Memory B cell (primary cell): ENCODE measurements at places on chromosomes 2 and 18.

DNA sequence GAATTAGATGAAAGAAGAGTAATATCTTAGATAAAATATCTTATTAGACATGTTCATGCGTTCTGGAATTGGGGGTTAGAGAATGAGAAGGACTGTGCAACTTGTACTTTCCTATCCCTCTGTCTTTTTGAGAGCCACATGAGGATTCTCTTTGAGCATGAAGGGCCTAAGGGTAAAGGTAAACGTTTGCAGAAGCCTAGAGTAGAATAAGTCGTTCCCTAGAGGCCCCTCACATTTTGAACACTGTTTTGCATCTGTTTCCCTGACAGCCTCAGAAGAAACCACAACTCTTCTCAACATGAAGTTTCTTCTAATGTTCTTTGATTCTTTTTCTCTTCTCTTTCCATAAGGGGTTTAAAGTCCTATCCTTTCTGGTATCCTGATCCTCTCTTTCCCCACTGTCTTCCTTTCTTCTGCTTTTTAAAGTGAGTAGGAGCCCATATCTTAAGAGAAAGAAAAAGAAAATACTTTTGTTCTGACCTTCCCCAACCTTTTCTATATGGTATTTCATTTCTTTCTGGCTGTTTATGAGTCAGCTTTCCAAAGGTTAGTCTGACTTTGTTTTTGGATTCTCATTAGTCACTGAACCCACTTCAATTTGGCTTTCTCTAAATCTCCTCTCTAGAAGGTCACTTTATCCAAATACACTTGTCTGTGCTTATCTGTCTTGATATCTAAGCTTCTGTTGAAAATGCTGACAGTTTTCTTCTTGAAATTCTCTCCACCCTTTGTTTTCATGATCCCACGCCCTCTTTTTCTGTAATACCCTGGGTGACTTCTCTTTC is 34.8 kb downstream of the PPP1R1C start:
- DNase-seq: no peak

DNA sequence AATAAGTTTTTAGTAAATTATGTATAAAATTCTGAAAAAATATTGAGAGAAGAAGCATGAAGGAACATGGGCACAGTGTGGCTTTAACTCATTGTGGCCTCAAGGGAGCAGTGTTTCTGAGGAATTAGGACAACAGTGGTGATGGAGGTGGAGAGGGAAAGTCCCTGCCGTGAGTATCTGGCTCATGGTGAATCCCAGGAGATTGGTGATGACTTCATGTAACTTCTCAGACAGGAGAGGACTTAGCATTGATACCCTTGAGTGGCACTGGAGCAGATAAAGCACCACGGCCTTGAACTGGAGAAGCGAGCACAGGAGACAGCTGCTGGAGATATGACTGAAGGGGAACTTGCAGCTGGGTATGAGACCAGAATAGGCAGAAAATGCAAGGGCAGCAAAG is 35.0 kb upstream of the LRP1B start:
- no peak for DNase-seq

GRCh38 chr2:24930768-24931167 is 10.7 kb upstream of the ADCY3 start:
- no peak for DNase-seq

DNA sequence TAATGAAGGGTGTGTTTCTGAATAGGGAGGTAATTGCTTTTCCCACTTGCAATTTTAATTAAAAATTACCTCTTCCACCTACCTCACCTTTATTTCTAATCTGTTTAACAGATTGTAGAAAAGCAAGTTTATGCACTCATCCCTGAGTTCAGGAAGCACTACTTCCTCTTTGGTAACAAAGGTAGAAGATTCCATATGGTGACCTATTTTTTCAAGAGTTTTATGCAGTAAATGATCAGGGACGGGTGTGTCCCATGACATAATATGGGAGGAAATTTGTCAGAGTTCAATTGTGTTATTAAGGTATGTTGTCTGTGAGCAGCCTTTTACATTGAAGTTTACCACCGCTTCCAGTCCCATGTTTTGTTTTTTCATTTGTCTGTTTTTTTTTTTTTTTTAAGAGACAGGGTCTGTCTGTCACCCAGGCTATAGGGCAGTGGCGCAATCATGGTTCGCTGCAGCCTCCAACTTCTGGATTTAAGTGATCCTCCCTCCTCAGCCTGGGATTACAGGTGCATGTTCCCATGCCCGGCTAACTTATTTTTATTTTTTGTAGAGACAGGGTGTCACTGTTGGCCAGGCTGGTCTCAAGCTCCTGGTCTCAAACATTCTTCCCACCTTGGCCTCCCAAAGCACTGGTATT is 68.2 kb downstream of the ASAP2 start:
- no peak for DNase-seq
